ENCODE measurements at places on chromosomes 11 and 22.

GRCh38 chr22:37655252-37655563, 3.3 kb upstream of the PDXP start:
- DNase-seq = no peak

- DNase-seq = no peak
Measured at GRCh38 chr22:19914201-19914943, 27.2 kb upstream of the COMT start.

DNA sequence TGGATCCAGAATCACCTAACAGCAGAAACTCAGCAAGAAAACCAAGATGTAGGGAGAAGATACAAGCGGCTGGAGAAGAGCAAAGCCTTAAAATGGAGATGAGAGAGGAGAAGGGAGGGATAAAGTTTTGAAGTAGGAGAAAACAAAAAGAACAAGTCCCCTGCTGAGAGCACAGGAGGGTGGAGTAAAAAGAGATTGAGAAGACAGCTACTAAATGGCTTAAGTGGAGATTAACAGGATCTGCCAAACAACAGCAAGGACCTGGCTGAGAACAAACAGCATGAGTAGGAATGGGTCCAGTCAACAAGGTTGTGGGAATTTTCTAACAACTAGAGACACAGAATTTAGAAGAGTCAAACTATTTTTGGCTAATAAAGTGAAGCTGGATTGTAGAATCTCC, 18.1 kb downstream of the BTG4 start:
- DNase-seq = no peak

DNA sequence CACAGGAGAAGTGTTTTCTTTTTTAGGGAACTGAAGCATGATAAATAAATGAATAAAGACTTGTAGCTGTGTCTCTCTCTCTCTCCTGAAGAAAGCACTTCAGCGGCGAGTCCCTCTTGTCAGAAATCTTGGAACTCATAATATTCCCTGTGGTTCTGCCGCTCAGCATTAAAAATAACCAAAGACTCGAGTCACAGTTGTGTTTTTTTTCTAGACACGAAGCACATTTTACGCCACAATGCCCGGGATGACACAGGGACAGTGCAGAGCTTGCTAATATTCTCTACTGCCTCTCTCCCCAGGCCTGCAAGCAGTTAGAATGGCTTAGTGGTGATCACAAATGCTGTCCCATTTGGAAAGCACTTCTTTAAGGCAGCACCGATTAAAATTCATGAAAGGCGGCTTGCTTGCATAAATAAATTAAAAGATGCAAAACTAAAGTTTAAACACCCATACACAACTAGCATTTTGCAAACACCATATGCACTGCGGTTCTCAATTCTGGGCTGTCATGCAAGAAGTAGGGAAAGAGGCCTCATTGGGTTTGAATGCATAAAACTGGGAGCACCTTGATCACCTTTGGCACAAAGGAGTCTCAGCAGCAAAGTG, 597.4 kb downstream of the SOX6 start:
- DNase-seq = no peak

DNA sequence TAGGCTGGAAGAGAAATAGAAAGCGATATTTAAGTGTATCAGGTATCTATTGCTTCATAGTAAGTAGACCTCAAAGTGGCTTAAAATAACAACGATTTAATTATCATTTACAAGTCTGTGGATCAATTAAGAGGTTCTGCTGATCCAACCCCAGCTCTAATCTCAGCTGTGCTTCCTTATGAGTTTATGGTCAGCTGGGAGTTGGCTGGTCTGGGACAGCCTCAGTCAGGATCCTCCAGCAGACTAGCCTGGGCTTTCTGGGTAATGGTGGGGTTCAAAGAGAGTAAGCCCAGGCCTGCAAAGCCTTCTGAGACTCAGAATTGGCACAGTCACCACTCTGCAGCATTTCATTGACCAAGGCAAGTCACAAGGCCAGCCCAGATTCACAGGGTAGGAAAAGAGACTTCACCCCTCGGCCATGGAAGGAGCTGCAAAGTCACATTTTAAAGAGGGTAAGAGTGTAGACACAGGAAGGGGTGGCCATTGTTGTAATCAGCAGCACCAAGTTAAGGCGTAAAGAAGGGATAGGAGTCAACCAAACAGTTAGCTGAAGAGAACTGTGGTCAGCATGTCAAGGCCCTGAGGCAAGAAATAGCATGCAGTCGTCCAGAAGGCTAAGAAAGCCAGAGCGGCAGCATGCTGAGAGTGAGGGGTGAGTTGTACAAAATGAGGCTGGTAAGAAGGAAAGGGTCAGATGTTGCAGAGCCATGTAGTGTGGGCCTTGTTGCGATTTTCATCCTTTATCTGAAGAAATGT, 168.2 kb downstream of the ETS1 start:
- no peak for DNase-seq

GRCh38 chr22:19865141-19865829, 10.6 kb upstream of the GNB1L start:
- DNase-seq = no peak

- DNase-seq = no peak
Measured at GRCh38 chr11:117855912-117856651, 20.4 kb downstream of the FXYD6 start.

- DNase-seq = peak; percentile 45
Measured at GRCh38 chr11:57197762-57198161, 16.0 kb downstream of the LRRC55 start.

- DNase-seq = peak; percentile 52
Measured at GRCh38 chr22:24807284-24807950, 1.4 kb downstream of the SGSM1 start.

DNA sequence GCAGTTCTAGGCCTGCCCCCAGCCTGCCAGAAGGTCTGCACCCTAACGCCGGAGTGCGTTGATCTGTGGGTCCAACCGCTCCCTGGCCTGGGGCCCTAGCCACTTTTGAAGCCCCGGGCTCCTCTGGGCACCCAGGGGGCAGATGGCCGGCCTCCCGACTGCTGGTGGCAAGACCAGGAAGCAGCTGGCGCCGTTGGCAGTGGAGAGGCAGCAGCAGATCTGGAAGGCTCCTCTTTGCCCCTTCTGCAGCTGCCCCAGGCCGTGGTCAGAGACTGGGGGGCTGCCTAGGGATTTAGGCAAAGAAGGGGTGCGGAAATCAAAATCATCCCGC, 445 bp upstream of the VWCE start:
- DNase-seq = no peak

DNA sequence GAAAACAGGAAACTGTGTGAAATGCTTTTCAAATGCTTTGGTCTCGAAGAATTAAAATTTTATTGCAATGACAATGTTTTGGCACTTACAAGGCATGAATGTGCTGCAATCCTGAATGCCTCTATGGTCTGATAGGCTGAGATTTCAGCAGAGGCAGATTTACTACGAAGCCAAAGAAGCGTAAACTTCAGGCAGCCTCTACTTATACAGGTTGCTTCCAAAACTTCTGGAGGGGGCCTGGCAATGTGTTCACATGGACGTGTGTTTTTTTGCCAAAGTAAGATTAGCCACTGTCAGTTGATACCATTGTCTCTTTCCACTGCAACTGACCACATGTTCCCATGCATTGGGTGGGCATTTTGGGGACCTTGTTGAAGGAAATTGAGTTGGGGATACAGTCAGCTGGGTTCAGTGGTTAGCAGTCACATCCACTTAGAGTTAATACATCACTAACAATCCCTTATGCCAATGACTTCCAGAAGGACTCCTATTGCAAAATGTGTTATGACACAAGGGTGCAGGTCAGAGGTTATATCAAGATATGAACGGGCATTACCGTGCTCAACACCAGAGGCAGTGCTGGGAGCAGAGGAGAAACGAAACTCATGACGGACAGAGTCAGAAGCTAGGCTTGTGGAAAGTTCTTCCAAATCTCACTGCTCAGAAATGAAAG, 48.8 kb downstream of the ABTB2 start:
- DNase-seq = no peak

GRCh38 chr11:19474954-19475721, 234.4 kb upstream of the E2F8 start:
- no peak for DNase-seq

GRCh38 chr11:33347490-33348125, 90.4 kb downstream of the HIPK3 start:
- DNase-seq = no peak

DNA sequence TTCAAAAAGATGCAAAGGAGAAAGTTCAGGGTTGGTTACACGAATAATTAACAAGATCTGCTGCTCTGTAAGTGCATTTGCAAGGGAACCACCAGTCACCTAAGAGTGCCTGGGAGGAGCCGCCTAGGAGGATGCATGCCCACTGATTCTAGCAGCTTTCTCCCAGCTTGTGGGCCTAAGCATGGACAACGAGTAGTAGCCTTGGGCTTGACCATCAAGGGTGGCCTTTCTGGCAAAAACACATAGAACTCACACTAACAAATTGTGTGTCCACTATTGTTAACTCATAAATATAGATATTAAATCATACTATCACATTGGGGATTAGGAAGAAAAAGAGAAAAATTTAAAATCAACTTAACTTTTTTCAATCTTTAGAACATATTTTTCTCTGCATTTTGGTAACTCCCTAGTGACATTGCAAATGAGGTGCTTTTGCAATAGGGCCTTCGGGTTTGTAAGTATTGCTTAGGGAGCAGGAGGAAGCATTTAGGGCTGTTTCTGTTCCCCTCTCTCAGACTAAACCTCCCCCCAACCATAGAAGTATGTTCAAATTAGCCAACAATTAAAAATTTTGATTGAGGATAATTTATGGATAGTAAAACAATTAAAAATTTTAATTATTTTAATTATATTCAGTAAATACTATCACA, 57.3 kb upstream of the CEP295 start:
- no peak for DNase-seq

GRCh38 chr11:77102246-77103210, at the start of gene OMP:
TSS of gene OMP (plus strand) at chr11:77102840. CDS start at chr11:77102840, 0 bp downstream.
- DNase-seq = no peak

DNA sequence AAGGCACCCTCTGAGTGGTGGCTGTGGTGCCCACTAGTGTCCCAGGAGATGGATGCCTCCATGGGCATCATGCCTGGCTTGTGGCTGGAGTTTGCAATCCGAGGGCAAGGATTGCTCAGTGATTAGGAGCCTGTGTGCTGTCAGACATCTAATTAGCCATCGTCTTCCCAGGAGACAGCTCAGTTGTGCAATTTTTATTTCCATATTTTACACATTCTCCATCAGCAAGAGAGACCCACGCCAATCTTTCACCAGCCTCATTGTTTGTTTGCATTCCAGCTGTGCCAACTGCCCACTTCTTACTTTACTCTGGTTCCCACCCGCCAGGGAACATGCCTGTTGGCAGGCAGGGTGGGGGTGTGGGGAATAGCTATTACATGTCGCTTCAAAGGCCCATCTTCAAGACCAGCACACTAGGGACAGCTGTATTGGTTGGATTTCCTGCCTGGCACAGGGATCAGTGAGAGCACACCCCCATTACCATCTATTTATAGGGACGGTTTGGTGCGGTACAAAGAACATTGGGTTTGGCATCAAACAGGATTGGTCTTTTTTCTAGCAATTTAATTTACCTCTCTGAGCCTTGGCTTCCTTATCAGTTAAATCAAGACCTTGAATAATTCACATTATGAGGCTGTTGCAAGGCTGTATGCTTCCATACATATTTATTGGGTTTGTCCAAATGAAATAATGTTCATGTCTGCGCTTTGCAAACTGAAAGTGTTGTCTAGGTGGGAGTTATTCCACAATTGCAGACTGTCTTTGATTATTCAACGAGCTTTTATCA, 80.7 kb upstream of the NAV2 start:
- no peak for DNase-seq

DNA sequence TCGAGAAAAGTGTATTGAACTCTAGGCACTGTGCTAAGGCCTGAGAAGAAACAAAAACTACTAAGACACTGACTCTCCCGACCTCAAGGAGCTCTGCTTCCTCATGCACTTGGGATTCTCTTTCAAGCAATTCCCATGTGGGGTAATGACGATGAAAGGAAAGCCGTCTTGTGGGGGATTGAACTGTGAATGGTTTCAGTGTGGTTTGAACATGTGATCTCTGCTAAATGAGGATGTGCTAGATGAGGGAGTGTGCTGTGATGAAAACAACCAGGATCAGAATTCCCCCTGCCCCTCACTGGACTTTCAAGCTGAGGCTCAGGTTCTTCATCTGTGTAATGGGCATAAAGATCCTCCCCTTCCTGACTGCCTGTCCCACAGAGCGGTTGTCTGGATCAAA, 74.9 kb downstream of the DEPDC5 start:
- DNase-seq = no peak

DNA sequence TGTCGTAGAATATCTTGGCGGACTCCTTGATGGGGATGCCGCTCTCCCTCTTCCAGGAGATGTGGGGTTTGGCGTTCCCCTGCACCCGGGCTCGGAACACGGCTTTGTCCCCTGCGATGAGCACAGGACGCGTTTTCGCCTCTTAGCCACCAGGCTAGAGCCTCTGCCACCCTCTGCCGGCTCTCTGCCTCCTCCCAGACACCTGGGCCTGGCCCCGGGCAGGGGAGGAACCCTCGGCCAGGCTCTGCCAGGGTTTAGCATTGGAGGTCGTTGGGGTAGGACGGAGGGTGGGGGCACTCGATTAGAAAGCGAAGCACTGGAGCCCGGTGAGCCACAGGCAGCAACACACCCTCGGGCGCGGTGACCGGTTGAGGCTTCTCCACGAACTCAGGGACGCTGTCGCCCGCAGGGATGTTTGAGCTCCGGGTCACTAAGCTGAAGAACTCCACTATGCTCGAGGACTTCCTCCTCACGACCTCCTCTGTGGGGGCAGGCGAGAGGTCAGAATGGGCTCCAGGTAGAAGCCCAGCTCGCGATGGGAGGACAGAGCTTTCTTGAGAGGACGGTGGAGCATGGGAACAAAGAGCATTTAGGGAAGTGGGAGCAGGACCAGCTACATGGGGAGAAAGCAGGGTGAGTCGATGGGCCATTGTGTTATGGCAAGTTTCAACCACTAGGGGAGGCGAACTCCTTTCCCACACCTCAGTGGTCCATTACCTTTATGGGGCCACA, 4.3 kb downstream of the IGSF22 start:
- DNase-seq = peak; percentile 62

GRCh38 chr11:71976551-71976950, 22.2 kb upstream of the IL18BP start:
- no peak for DNase-seq

DNA sequence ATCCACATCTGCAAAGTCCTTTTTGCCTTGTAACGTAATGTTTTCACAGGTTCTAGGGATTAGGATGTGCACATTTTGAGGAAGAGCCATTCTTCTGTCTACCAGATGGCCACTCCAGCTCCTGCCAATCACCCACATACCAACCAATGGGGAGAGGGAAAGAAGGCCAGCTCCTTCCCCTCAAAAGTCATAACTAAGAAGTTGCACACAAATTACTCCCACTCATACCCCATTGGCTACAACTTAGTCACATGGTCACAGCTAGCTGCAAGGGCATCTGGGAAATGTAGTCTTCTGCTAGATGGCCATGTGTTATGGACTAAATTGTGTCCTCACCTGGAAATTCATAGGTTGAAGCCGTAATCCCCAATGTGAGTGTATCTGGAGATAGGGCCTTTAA, 15.4 kb upstream of the MYOD1 start:
- DNase-seq = no peak

DNA sequence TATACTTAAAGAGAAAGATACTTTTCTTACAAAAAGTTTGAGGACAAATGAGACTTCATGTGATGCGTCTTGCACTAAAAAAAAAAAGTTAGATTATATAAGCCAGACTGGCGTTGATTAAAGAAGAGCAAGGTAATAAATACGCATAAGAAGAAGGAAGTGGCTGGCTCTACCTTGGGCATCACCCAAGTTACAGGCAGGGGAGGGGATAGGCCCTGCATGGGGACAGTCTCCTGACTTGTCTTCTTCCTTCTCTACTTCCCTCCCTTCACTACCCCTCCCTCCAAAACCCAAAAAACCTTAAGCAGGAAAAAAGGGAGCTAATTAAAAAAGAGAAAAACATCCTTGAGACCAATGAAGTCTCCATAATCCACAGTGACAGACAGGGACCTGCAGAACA, 22.3 kb upstream of the TMA7B start:
- DNase-seq = no peak
